Renal pelvis (tissue), 12 donors: ENCODE measurements at places on chromosomes 2 and 18. TPM values are rescaled to one million over a fixed set of nuclear protein-coding genes. Genes with fewer than 3 reads are reported as not detected.

The LCT gene
- polyA plus RNA-seq, result 0.04 TPM

DNA sequence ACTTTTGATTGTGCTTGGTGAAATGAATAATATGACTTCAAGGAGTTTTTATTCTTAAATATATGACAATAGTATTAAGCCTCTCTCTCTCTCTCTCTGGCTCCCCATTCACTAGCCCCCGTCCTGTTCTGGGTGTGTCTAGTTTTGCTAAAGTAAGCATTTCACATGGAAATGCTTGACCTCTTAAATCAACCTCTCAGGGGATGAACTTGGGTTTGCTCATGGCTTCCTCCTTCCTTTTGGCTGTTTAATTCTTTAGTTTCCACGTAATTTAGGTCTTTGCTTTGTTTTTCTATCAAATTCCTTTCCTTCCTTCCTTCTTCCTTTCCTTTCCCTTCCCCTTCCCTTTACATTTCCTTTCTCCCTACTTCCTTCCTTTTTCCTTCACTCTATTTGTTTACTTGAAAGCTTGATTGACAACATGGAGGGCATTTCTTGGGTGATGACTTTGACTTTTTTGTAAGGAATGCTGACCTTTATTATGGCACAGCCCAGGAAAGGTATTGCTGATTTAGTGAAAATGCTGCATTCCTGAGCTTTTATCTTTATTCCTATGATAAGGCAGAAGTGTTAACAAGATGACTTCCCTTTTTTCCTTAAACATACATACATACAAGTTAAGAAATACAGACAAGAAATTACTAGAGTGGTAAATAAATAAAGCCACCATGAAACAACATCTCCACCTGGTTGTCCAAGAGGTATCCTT, 3.6 kb downstream of the DPP4 start:
- DNase-seq, result no peak

GRCh38 chr2:168089200-168089599, 158.2 kb downstream of the STK39 start:
- no peak for DNase-seq

DNA sequence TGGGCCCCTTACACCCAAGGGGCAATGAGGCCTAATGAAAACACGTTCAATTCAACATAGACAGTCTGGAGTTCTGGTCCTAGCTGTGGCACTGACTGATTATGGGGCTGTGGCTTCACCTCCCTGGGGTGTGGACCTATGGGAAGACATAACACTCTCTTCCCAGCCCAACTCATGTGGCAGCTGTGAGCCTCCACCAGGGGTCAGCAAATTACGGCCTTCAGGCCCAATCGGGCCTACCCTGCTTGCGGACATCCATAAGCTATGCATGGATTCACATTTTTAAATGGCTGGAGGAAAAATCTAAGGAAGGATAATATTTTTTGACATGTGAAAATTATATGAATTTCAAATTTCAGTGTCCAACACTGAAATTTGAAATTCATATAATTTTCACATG, 101.3 kb downstream of the LOXHD1 start:
- no peak for DNase-seq

GRCh38 chr2:44578471-44579093, 216.8 kb downstream of the CAMKMT start:
- no peak for DNase-seq

DNA sequence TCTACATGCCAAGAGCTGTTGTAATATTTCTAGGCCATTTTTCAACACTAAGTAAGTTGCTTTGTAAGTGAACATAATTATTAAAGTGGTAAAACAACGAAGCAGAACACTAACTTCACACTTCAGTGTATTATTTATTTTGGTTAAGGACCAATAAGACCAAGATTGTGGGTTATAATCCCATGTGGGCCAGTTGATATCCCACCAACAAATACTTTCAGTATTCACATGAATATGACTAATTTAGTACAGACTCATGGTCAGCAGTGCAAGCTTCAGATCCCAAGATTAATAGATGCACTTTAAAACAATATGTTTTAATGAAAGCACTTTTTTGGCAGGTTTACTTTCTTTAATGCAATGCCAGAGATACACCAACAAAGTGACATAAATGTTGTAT, 154.3 kb downstream of the LCLAT1 start:
- no peak for DNase-seq

DNA sequence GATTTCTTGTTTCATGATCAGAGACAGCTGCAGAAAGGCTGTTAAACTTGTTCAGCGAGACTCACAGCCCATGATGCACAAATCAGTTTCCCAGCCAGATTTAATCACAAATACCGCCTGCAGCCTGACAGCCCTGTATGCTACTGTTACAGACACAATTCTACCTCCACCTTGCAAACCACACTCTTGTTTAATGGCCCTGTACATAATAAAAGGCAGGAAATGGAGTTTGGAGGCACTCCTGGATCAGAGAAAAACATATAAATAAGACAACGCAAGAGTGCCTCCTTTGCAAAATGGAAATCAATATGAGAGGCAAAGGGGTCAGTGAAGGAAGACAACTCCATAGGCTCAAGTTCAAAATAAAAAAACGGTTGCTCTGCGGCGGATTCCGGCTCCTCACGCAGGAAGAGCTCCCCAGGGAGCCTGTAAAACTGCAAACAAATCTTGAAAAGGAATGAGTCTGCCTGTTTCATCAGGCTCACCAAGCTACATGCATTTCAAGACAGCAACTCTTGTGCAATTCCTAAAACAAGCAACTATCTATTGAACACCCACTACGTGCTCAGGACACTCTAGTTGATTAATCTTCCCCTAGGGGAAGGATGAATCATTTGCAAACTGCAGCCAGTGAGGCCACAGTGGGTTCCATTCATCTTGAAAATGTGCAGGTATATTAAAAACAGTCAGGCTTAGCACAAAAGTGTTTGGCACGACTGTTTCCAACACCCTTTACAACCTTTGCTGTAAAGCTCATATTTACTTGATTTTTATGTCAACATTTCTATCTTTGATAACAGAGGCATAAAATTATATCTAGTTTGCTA, 37.5 kb downstream of the TBC1D8 start:
- DNase-seq, result peak; percentile 84

The MOCOS gene
- 1.2 TPM for polyA plus RNA-seq

- DNase-seq, result no peak
Observed at GRCh38 chr18:38174594-38174993, 609.0 kb upstream of the CELF4 start.

DNA sequence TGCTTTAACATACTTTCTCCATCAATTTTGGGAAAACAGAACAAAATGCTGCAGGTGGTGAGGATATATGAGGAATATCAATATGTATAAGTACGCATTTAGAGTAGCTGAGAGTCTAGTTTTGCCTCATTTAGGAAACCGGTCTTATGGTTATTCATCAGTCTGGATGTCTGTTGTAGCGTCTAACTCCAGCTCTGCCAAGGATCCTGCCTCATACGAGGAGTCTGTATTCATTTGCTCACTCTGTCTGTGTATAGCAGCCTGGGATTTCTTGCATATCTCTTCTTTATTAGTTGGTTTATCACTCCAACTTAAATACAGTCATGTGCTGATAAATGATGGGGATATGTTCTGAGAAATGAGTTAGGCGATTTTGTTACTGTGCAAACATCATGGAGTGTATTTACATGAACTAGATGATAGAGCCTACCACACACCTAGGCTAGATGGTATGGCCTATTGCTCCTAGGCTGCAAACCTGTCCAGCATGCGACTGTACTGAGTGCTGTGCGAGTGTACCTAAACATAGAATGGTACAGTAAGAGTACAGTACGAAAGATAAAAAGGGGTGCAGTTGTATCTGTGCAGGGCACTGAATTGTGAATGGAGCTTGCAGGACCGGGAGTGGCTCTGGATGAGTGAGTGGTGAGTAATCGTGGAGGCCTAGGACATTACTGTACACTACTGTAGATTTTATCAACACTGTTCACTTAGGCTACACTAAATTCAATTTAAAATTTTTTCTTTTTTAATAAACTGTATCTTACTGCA, 148.1 kb downstream of the ZNF407 start:
- no peak for DNase-seq

The CYS1 gene
- polyA plus RNA-seq, result 116 TPM

DNA sequence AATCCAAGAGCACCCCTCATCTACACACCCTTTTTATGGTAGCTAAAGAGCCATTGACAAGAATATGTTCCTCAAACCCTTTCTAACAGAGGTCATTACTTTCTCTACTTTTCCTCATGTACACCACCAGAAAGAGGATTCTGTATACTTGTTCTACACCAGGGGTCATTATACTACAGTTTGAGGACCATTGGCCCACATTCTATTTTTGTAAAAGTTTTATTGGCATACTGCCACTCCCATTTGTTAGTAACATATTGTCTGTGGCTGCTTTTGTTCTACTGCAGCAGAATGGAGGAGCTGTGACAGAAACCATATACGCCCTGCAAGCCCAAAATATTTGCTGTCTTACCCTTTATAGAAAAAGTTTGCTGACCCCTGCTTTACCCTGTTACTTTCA, 14.3 kb downstream of the HTR2B start:
- DNase-seq, result no peak

The ZBTB7C gene
- polyA plus RNA-seq, result 16.8 TPM

GRCh38 chr2:75431763-75432162, 129.0 kb downstream of the EVA1A start:
- no peak for DNase-seq

GRCh38 chr2:50957896-50958295, 74.0 kb downstream of the NRXN1 start:
- DNase-seq, result no peak

The PFN4 gene
- 3.5 TPM for polyA plus RNA-seq
